CD4-positive, alpha-beta memory T cell (primary cell): ENCODE measurements at places on chromosomes 1 and 21.

GRCh38 chr1:211566431-211567025 is 12.4 kb downstream of the SLC30A1 start:
- H3K27me3 ChIP-seq, result no peaks in the 10 kb centered on the region
- no peak overlapping the region for H3K4me3 ChIP-seq
- H3K4me1 ChIP-seq, result no peaks in the 10 kb centered on the region
- H3K36me3 ChIP-seq, result no peaks in the 10 kb centered on the region
- H3K27ac ChIP-seq, result no peak overlapping the region

DNA sequence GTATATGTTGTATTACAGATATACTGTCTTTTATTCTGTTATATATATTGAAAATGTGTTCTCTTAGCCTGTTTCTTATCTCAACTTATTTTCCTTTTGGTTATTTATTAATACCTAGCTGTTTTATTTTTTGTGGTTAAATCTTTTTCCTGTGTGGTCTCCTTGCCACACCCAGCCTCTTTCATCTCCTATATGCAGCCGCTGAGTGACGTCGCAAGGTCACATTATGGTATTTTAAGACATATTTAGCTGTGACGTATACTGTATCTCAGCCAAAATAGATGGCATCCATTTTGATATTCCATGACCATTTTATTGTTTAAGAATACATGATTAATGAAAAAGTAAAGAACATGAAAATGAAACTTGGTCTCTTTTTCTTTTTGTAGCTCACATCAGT is 29.1 kb downstream of the CENPF start:
- peak; percentile 78 for DNase-seq
- no peaks in the 10 kb centered on the region for H3K36me3 ChIP-seq
- peaks cover 27% of the 10 kb centered on the region for H3K4me1 ChIP-seq
- no peaks in the 10 kb centered on the region for H3K27me3 ChIP-seq
- H3K27ac ChIP-seq, result no peak overlapping the region

- no peaks in the 10 kb centered on the region for H3K4me1 ChIP-seq
- H3K4me3 ChIP-seq, result no peak overlapping the region
- no peaks in the 10 kb centered on the region for H3K36me3 ChIP-seq
- H3K27ac ChIP-seq, result no peak overlapping the region
- no peaks in the 10 kb centered on the region for H3K27me3 ChIP-seq
Measured at GRCh38 chr1:232676307-232676706, 46.4 kb upstream of the SIPA1L2 start.

- DNase-seq, result no peak
- H3K27me3 ChIP-seq, result no peaks in the 10 kb centered on the region
- H3K36me3 ChIP-seq, result no peaks in the 10 kb centered on the region
- H3K27ac ChIP-seq, result no peak overlapping the region
Measured at GRCh38 chr1:70583522-70583921, 172.5 kb downstream of the CTH start.

DNA sequence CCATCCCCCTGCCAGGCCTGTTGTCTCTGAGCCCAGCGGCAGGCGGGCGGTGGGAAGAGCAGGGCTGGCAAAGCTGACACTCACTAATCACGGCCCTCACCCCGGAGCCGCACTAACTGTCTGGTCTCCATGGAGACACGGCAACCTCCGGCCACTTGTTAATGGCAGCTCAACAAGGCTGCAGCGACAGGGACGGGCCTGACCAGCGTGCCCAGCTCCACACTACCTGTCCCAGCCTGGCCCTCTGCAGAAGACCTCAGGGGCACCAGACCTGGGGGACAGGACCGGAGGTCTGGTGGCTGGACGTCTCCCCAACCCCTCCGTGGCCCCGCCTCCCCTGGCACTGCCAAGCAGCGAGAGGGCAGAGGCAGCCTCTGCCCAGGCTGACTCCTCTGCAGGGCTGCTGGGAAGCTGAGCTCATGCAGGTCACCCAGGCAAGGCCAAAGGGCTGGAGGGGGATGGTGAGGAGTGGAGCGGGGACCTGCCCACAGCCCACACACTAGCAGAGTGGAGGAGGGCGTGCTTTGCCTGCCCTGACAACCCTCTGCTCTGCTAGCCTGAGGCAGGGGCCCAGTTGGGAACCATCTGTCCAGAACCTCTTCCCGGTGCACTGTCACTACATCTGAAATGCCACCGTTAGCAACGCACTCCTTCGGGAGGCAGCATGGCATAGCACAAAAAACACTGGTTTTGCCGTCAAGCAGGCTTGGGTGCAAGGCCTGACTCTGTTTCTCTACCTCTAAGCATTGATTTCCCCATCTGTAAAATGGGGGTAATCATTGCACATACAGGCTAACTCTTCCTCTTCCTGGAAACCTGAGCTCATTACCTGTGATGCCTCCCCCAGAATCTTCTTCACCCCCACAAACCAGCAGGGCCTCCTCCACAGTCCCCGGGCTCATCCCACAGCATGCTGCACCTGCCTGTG is 29.6 kb upstream of the WASF2 start:
- no peak overlapping the region for H3K4me3 ChIP-seq
- no peak for DNase-seq
- no peaks in the 10 kb centered on the region for H3K36me3 ChIP-seq
- peaks cover 42% of the 10 kb centered on the region for H3K4me1 ChIP-seq
- H3K27ac ChIP-seq, result no peak overlapping the region

- no peak for DNase-seq
- no peaks in the 10 kb centered on the region for H3K4me1 ChIP-seq
- no peak overlapping the region for H3K27ac ChIP-seq
- H3K27me3 ChIP-seq, result no peaks in the 10 kb centered on the region
- no peaks in the 10 kb centered on the region for H3K36me3 ChIP-seq
Measured at GRCh38 chr1:238677567-238677966, 708.8 kb upstream of the CHRM3 start.

- no peak overlapping the region for H3K27ac ChIP-seq
- H3K27me3 ChIP-seq, result no peaks in the 10 kb centered on the region
- H3K4me1 ChIP-seq, result no peaks in the 10 kb centered on the region
- DNase-seq, result no peak
- H3K36me3 ChIP-seq, result no peaks in the 10 kb centered on the region
- no peak overlapping the region for H3K4me3 ChIP-seq
Measured at GRCh38 chr21:28299946-28300345, 692.7 kb downstream of the LTN1 start.

DNA sequence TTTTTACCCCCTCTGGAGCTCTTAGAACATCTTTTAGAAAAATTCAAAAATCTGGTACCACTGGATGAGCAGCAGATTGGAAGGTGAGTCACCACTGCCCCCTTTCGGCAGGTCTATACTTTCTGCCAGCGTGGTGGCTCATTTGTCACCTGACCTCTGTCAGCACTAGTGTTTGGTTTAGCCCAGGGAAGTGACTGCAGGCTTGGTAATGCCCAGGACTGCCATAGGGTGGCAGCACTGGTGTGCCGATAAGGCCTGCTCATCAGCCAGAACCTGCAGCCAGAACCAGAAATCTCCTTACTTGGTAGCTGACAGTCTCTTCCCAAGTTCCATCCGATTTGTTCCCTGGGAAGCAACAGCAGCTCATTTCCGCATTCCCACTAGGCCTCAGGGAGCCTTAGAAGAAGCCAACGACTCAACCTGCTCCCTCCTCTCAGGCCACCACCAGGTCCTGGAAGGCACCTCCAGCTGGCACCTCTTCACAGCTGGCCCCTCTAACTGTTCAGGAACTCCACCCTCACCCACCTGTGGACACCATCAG is 6.8 kb downstream of the SMIM12 start:
- no peaks in the 10 kb centered on the region for H3K27me3 ChIP-seq
- peak; percentile 90 for DNase-seq
- peaks cover 24% of the 10 kb centered on the region for H3K36me3 ChIP-seq
- peak overlapping the region; percentile 10 for H3K27ac ChIP-seq
- H3K4me3 ChIP-seq, result no peak overlapping the region
- peaks cover 9% of the 10 kb centered on the region for H3K4me1 ChIP-seq

GRCh38 chr1:206992790-206993189 is 22.5 kb upstream of the FCAMR start:
- no peaks in the 10 kb centered on the region for H3K4me1 ChIP-seq
- H3K27me3 ChIP-seq, result no peaks in the 10 kb centered on the region
- DNase-seq, result no peak
- no peak overlapping the region for H3K4me3 ChIP-seq

GRCh38 chr1:82899017-82899416 is 1098.3 kb downstream of the ADGRL2 start:
- no peaks in the 10 kb centered on the region for H3K4me1 ChIP-seq
- DNase-seq, result no peak
- H3K36me3 ChIP-seq, result no peaks in the 10 kb centered on the region
- H3K4me3 ChIP-seq, result no peak overlapping the region
- no peak overlapping the region for H3K27ac ChIP-seq

DNA sequence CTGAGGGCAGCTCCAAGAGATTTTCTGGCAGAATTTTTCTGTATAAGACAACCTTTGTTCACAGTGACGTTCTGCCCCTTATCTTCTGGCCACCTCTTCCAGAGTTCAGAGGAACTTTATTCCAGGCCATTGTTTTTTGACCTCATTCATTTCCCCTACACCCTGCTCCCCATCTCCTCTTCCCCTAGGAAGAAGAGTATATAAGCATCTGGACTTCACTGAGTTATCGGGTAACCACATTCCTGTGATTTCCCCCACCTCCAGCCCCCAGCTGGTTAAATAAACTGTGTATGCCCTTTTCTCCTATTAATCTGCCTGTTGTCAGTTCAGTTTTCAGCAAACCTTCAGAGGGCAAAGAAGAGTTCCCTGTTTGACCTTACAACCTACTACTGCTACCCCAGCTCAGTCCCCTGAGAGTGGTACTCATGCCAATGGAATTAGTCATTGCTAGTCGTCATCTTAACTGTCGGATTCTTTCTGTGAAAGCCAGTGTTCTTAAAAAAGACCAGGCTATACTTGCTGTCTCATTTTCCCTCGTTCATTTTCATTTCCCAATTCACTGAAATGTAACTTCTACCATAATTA is 14.3 kb upstream of the ALG14 start:
- DNase-seq, result no peak
- no peaks in the 10 kb centered on the region for H3K4me1 ChIP-seq
- no peak overlapping the region for H3K27ac ChIP-seq
- H3K27me3 ChIP-seq, result no peaks in the 10 kb centered on the region
- H3K36me3 ChIP-seq, result no peaks in the 10 kb centered on the region
- H3K4me3 ChIP-seq, result no peak overlapping the region

DNA sequence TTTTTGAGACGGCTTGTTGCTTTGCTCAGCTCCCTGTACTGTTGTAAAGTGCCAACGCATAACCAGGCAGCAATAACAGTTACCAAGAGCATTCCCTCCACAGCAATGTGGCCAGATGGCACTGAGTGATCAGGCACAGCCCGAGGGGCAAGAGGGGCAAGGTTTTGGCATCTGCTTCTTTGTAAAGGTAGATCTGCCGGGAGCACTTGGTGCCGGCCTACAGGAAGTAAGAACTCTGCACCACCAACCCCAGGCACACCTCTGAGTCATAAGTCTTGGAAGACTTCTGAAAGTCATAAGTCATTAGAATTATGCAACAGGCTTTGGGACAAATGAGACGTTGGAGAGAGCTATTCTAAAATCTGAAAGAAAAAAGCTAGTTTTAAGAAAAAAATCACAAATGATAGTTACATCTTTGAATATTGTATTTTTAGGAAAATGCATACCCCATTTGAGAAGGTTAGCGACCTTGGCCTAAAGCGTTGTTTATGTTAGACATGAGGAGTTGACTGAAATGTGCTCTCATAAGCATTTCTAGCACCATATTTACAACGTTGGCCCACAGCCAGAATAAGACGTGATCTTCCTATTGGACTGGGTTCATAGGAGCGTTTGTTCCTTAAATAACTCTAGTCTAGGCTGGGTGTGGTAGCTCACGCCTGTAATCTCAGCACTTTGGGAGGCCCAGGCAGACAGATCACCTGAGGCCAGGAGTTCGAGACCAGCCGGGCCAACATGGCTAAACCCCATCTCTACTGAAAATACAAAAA is 37.7 kb upstream of the MAP10 start:
- no peak for DNase-seq
- H3K4me3 ChIP-seq, result no peak overlapping the region
- no peaks in the 10 kb centered on the region for H3K4me1 ChIP-seq
- H3K36me3 ChIP-seq, result no peaks in the 10 kb centered on the region
- no peaks in the 10 kb centered on the region for H3K27me3 ChIP-seq

DNA sequence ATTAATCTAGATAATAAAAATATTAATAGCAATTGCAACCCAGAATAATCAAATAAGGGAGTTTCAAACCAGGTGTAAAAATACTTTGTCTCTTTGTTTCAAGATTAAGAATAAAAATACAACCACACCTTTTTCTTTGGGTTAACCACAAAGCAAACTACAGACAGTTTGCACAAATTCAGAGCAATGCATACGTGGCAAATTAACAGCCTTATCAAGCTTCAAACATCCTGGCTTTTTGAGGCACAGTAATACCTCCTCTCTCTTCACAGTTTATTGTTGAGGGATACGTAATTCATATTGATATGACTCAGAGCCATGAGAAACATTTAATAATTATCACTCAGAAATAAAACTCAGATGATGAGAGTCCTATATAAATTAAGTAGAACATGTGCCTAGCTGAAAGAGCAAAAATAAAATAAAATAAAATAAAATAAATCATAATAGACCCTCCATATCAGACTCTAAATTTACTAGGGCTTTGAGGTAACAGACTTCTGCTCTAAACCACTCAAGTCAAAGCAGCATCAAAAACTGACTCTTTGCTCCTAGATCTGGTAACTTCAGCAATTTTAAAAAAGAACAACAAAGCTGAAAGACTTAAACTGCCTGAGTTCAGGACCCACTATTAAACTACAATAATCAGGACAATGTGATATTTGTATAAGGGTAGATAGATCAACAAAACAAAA is 11.4 kb downstream of the EDEM3 start:
- H3K4me3 ChIP-seq, result no peak overlapping the region
- H3K4me1 ChIP-seq, result peaks cover 62% of the 10 kb centered on the region
- H3K36me3 ChIP-seq, result no peaks in the 10 kb centered on the region
- DNase-seq, result peak; percentile 75

DNA sequence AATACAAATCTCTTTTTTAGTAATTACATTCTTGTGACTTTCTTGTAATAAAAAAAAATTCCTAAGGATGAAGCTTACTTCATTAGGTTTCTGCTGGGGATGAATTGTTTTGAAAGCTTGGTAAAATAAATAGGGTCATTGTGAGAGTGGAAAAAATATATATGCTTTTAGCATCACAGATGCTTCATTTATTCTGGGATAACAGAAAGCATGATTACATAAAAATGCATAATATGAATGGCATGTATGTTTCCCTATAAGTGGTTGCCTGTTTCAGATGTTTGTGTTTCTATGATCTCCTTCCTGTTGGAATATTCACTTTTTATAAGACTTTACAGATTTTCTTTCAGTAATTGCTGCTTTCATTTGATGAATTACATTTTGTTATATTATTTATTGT is 42.3 kb downstream of the HMCN1 start:
- no peaks in the 10 kb centered on the region for H3K27me3 ChIP-seq
- DNase-seq, result no peak
- no peak overlapping the region for H3K4me3 ChIP-seq
- H3K27ac ChIP-seq, result no peak overlapping the region
- H3K36me3 ChIP-seq, result no peaks in the 10 kb centered on the region
- H3K4me1 ChIP-seq, result no peaks in the 10 kb centered on the region
